Foreskin melanocyte (primary cell): ENCODE measurements at places on chromosomes 4 and X.

GRCh38 chrX:150269605-150270254 is 93.4 kb upstream of the MAMLD1 start:
- DNase-seq = no peak

DNA sequence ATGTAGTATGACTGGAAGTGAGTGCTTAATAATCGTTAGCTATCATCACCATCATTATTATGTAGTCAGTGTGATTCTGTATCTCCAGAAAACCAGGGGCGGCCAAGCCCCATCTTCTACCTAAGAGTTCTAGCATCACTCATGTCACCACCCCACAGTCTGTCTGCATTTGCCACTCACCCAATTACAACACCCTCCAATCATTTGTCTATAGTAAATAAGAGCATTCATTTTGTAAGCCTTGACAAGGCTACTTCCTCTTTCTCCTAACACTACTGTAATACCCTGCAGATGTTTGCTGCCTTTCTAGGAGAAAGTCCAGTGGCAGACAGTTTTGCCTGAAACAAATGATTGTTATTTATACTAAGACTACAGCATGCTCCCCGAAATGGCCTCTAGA is 15.8 kb upstream of the IL21 start:
- no peak for DNase-seq

DNA sequence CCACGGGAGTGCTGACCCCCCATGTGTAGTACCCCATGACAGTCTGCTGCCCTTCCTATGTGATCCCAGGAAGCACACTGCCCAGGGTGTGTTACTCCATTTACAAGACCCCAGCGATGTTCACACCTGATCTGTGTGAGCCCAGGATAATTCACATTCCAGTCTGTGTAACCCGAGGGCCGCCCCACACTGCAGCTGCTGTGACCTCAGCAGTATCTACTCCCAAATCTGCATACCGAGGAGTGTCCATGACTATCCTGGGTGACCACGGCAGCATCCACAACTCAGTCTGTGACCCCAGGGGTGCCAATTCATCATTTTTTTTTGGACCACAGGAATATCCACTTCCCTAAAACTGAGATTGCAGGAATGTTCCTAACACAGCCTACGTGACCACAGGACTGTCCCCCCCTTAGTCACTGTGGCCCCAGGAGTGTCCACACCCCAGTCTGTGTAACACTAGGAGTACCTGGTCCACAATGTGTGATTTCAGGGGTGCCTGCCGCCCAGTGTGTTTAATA is 7.8 kb upstream of the GLOD5 start:
- no peak for DNase-seq

GRCh38 chr4:129223945-129224344 is 128.0 kb downstream of the C4orf33 start:
- DNase-seq = peak; percentile 25

DNA sequence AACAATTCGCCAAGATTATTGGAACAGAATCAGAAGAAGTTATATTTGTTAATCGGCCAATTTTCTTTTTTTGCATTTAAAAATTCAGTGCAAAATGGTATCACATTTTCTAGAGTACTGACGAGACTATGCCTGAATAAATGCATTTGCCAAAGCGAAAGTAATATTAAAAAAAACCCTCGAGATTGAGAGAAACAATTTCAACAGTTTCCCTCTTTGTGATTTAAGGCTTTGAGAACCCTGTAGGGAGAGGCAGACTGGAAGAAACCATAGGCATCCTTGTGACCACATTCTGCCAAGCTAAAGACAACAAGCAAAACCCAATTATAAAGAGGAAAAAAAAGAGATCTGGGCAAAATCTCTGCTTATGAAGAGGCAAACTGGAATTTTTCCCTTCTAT is 218.1 kb upstream of the GK2 start:
- DNase-seq = no peak

- DNase-seq = no peak
These were observed 577.4 kb upstream of the FTHL17 start for GRCh38 chrX:31649201-31649600.

DNA sequence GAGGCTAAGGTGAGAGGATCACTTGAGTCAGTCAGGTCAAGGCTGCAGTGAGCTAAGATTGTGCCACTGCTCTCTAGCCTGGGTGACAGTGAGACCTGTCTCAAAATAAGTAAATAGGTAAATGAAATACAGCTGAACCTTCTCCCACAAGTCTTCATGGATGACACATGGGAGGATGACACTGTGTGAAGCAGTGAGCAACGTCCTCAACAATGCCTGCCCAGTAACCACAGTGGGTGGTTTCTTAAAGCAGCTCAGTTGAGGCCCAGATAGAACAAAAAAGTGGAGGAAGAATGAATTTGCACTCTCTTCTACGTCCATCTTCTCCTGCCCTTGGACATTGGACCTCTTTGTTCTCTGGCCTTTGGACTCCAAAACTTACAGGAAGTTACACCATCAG is 52.7 kb downstream of the MSX1 start:
- peak; percentile 20 for DNase-seq

DNA sequence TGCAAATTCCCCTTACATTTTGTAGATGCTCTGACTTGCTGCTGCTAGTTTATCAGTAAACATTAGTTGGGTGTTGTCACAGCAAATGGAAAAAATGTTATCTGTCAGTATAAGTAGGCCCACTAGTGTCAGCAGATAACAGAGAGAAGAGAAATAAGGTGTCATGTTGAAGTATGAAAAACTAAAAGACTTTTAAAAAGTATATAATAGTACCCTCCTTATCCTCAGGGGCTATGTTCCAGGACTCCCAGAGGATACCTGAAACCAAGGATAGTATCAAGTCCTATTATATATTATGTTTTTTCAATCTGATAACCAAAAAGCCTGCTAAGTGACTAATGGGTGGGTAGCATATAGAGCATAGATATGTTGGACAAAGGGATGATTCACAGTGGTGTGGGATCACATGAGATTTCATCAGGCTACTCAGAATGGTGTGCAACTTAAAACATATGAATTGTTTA is 11.6 kb upstream of the BMP2K start:
- peak; percentile 79 for DNase-seq

- no peak for DNase-seq
These were observed 2.2 kb upstream of the CLDN2 start for GRCh38 chrX:106917830-106918500.

- no peak for DNase-seq
These were observed 48.0 kb downstream of the CXXC4 start for GRCh38 chr4:104446431-104447278.

DNA sequence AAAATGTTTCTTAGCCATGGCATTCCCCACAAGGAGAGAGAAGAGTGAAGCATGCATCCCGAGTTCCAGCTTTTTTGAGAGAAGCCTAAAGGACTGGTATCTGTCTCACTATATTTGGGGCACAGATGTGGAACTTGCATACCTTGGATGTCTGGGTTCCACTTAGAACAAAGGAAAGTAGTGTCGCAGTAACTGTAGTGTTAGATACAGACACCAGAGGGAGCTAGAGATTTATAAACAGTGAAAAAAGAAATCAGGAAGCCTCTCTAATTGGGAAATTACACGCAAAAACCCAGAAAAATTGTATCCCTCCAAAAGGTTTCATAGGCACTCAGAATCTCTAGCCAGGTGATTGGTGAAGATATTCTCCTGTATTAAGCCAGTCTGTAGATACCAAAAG is 34.4 kb downstream of the AGTR2 start:
- peak; percentile 8 for DNase-seq

- DNase-seq = no peak
These were observed 180.3 kb upstream of the ATOH1 start for GRCh38 chr4:93648258-93648657.

- DNase-seq = peak; percentile 47
These were observed 52.1 kb downstream of the NDST3 start for GRCh38 chr4:118086344-118086743.

DNA sequence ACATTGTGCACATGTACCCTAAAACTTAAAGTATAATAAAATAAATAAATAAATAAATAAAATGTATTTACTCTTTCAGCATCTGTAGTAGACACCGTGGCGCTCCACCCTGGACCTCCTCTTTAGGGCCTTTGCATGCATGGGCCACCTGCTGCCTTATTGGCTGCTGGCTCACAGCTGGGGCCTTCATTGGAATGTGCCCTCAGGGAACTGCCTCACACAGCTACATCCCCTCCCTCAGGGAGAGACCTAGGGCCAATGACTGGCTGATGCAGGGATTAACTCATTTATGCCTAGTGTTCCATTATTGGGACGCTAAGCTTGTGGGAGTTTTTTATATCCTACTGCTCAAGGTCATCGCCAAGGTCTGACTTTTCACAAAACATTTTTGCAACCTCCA is 302.9 kb upstream of the FTHL17 start:
- DNase-seq = no peak

DNA sequence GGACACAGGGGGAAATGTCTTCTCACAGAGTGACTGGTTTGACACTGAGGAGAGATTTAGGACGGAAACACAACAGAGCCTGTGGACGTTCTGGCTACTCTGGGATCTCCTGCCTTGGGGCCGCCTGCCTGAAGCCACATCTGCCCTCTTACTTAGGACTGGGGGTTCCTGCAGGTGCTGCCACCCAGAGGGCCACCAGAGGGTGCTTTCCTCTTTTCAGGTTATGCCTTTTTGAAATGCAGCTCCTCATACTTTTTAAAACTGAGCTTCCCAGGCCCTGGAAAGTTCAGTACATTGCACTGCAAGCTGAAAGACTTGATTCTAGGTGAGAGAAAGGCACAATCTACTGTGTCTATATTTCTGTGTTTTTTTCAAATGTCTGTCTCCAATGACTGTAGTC is 92.2 kb upstream of the PGRMC2 start:
- DNase-seq = no peak

DNA sequence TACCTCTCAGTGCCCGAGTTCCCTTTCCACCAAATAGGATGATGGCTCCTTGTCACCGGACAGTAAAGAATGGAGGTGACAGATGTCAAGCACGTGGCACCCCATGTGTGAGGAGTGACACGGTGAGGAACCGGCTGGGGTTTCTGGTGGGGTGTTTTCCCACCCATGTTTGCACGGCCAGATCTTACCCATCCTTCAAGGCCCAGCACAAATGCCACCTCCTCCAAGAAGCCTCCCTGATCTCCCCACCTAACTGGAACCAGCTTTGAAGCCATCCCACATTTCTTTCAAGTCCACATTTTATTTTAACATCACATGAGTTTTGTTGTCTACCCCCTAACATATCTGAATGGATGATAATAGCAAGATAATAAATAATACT is 63.0 kb downstream of the WFS1 start:
- no peak for DNase-seq

- no peak for DNase-seq
These were observed 444.9 kb downstream of the RAPGEF2 start for GRCh38 chr4:159547645-159548308.

DNA sequence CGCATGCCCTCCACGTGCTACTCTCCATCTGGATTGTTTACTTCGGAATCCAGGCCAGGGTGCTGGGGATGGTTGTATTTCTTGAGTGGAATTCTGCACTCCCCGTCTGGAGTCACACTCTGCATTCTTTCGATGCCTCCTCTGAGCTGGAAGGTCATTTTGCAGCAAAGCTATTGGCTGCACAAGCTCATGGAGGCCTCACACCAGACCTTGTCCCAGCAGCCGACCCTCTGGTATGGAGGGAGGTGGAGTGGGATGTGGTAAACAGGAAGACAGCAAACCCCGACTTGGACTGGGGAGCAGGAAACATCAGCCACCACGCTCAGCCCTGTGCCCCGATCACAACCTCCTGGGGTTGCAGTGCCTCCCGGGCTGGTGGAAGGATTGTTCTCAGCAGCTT is 225.3 kb upstream of the LNX1 start:
- DNase-seq = no peak

DNA sequence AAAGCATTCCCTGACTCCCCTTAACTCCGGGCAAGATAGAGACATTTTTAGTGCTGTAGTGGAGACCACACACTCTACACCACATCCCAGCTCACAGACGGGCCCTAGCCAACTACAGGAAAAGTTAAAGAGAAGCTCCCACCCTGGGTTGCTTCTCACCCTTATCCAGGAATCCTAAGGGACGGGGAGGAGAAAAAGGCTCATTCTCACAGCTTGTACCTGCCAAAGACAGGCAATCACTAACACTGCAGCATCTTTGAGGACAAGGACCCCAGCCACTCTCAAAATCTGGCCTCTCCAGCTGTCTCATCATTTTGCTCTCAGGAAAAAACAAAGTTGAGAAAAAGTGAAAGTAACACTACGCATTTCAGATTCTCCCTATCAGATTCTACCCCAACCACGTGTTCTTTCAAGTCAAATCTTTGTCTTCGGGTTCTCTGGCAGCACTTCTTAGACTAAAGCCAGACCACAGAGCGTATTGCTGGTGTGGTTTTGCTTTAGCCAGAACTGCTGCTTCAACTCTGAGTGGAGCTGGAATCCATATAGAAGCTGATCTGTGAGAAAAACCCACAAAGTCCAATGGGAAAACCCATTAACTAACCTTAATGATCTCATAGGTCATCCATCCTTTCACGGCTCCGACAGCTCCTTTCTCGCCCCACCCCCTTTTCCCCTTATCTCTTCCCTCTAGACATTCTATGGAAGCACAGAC is 605.9 kb upstream of the DIPK2B start:
- peak; percentile 64 for DNase-seq

- DNase-seq = no peak
These were observed 16.7 kb upstream of the S100P start for GRCh38 chr4:6676722-6677558.
